ENCODE measurements at places on chromosomes 7 and 10.

DNA sequence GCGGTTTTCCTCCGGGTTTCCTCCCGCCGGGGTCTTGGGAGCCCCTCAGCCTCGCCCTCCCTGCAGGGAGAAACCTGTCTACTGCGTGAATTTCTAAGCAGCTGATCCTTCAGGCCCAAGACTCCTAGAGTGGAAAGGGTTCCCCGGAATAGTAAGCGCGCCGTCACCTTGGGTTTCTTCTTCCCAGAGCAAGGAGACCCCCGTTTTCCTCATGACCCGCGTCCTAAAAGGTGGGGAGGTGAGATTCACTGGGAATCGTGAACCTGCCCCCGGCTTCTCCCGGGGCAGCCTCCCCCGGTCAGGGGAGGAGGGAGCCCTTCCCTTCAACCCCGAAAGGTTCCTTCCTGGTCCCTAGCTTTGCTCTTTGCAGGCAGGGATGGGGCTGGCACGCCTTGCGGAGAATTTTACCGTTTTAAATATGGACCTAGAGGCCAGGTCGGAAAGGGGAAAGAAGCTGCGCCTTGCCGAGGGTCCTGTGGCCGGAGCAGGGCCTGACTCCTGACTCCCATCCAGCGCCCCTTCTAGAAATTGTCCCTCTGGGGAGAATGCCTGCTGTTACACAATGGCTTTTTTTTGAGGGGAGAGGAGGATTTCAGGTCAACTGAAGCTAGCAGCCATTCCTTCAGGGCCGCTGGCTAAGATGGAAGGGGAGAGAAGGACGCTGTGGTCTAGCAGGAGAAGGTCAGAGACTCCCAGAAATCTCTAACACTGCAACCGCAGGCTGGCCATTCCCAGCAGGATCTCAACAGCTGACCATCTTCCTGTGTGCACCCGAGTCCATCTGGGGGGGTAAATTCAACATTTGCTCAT is 11.6 kb upstream of the MNX1 start:
- no peak for DNase-seq

DNA sequence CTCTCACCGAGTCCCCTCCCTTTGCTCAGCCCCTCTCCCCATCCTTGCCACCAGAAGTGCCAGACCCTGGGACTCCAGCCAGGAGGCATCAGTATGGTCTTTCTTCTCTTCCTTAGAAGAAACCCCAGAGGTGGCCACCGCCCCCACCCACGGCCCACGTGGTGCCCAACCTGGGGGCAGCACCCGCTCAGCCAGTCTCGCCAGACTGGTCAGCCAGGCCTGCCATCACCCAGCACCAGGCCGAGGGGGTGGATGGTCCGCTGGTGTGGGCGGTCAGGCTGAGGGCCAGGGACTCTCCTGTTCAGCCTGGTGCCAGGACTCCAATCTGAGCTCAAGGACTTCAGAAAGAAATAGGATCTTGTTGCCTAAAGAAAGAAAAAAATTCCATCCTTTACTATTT is 5.8 kb upstream of the CLDN4 start:
- DNase-seq: no peak

DNA sequence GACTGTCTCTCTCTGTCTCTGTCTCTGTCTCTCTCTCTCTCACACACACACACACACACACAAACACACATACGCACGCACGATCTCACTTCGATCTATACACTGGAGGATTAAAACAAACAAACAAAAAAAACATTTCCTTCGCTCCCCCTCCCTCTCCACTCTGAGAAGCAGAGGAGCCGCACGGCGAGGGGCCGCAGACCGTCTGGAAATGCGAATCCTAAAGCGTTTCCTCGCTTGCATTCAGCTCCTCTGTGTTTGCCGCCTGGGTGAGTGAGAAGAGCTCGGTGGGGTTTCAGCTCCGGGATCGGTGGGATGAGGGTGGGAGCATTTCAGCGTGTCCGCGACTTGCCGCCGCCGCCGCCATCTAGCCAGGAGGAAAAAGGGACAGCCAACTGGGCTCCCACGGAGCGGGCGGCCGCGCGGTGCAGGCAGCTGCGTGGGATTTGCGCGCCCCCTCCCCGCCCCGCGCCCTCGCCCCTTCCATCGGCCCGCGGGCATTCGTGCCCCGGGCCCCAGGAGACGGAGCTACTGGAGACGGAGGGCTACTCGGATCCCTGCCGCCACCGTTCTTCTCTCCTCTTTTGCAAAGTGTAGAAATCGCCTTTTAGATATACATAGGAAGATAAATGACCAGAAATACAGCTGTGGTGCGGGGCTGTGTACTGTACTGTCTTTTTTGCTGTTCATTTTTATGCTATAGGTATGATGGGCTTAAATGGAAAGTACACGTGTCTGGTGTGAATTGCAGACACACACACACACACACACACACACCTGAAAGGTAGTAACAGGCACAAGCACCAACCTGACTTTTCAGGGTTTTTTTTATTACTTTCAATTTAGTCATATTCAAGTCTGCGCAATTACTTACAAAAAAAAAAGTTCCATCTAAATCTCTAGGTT is 581 bp downstream of the PTPRZ1 start:
- DNase-seq: no peak

DNA sequence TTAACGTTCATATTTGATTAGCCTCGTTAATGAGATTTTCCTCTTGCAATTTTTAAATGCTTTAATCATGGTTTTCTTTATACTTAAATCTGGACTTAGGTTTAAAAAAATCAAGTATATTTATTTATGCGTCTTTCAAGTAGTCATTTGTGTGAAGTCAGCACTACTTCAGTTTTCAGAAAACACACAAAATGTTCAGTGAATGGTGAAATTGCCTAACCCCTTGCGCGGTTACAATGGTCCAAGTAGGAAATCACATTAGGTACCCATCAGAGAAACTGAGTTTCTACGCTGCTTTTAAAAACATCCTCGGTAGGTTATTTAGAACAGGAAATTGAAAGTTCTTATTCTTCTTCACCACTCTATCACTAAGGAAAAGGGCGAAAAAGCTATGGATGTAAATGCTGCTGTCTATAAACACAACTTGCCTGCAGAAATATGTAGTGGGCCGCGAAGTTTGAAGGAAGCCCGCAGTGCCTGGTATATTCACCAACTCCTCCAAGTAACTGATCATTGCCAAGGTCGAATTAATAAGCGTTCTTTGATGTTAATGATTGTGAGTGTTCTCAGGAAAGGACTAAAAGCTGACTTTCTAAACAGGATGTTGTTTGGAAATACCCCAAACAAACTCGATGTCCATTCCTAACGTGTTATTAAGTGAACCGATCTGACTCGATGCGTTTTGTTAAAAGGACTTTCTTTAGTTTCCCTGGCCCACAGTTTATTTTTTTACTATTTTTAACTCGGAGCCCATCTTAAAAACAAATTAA is 1.0 kb downstream of the SYPL1 start:
- no peak for DNase-seq

DNA sequence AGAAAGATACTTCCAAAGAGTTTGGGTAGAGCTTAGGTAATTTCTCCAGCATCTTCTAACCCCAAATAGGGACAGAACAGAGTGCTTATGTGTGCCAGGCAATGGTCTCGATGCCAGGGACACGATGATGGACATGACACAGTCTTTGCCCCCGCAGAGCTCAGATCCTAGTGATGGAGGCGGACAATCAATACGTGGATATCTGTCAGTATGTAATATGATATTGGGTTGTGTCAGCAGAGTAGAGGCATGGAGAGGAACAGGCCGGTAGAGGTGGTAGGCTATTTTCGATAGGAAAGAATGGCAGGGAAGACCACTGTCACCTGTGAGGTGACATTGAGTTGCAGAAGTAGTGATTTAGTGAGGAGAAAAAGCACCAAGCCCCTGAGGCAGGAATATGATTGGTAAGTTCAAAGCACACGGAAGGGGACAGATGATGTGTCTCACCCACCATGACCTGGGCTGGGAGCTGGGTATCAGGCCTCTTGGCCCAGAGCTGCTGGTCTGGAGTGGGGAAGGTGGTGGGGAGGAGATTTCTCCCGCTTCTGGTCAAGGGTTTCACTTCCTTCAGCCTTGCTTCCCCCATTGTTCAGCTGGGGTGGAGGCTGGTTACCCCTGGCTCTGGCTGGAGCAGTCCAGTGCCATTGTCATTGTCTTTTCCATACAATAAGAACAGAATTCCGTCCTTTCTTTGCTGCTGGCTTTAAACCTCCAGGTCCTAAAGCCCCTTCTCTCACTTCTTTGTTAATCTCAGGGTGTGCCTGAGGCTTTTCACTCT is 36.0 kb upstream of the SRGN start:
- no peak for DNase-seq

- DNase-seq: no peak
These were observed 57.2 kb downstream of the RASGEF1A start for GRCh38 chr10:43209651-43210141.

- DNase-seq: no peak
These were observed 38.3 kb upstream of the CREB5 start for GRCh38 chr7:28373990-28374389.

DNA sequence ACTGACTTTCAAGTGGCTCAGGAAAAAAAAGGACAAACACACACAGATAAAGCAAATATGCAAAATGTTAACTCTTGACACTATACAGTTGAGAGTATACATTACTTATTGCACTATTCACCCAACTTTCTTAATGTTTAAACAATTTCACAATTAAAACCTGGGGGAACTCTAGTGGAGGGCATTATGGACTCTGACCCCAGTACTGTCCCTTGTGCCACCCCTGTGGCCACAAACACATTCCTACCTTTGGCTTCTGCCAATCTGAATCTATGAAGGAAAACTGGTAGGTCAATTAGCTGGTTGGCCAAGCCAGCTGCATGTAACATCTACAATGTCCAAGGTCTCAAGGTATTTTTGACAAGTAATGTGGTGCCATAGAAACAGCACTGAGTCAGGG is 7.5 kb upstream of the FGFR2 start:
- no peak for DNase-seq

- DNase-seq: no peak
These were observed 234.0 kb downstream of the ZMYND11 start for GRCh38 chr10:369221-369683.

- no peak for DNase-seq
These were observed 202.2 kb downstream of the PHF14 start for GRCh38 chr7:11175887-11176286.

Measured in activated T-cell treated with anti-CD3 and anti-CD28 coated beads, Interleukin-2, amount 50 U/mL, for 48 hours (primary cell).